ENCODE measurements at places on chromosomes 5 and 9.

DNA sequence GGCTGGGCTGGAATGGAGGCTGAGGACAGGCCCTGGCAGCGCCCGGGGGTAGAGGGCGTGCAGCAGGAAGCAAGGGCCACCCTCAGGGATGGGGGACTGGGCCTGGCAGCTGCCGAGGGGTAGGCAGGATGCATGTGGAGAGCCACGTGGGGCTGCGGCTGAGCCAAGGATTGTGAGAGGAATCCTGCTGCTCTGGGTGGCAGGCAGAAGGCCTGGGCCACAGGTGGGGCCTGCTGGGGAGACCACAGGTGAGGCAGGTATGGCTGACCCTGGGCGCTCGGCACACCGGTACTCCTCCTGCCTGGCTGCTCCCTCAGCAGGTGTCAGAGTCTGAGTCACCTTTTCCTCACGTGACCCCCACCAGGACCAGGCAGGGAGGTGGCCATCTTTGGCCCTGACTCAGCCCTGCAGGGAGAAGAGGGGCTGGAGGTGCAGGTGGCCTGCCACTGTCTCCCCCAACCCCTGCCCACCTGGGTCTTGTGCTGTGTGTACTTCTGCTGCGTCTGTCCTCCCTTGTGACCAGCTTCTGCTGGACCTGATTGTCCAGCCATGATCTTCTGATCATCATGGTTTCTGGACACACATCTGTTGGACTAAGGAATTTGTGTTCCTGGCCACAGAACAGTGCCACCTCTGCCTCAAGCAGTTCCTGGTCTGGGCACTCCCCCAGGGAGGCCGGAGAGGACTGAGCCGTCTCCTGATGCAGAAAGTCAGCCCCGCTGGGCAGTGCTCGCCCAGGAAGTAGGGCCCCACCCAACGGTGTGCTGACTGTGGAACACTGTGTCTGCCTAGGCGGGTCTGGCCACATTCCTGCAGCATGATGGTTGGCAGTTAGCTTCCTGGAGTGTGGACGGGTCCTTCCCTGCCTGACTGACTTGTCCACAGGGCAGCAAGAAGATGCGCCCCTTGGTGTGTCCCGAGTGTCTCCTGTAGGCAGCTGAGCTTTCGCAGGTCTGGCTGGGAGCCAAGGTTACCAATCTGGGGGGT lies 6.4 kb downstream of the ARRDC1 start:
- no peak for DNase-seq

- no peak for DNase-seq
Measured at GRCh38 chr9:113369855-113370140, 7.0 kb downstream of the HDHD3 start.

DNA sequence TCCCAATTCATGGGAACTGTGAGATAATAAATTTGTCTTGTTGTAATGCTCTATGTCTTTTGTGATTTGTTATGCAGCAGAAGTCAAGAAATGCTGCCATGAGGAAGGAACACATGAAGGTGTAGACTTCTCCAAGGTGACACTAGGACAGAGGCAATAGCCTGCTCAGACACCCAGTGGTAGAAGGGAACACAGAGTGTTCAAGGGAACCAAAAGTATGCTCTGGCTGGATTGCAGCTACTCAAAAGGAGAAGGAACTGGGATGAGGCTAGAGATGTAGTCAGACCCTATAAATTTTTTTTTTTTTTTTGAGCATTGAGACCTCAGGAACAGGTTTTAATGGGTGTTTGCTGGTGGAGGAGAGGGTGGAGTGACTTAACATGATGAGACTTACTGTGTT lies 232.5 kb downstream of the PARP8 start:
- DNase-seq, result no peak

DNA sequence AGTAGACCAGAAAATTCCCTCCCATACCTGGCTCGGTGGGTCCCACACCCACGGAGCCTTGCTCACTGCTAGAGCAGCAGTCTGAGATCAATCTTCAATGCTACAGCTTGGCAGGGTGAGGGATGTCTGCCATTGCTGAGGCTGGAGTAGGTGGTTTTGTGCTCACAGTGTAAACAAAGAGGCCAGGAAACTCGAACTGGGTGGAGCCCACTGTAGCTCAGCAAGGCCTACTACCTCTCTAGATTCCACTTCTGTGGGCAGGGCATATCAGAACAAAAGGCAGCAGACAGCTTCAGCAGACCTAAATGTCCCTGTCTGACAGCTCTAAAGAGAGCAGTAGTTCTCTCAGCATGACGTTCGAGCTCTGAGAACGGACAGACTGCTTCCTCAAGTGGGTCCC lies 5.6 kb upstream of the GZMA start:
- DNase-seq, result no peak

GRCh38 chr9:110126986-110127864 lies 80.7 kb downstream of the C9orf152 start:
- DNase-seq, result peak; percentile 86

DNA sequence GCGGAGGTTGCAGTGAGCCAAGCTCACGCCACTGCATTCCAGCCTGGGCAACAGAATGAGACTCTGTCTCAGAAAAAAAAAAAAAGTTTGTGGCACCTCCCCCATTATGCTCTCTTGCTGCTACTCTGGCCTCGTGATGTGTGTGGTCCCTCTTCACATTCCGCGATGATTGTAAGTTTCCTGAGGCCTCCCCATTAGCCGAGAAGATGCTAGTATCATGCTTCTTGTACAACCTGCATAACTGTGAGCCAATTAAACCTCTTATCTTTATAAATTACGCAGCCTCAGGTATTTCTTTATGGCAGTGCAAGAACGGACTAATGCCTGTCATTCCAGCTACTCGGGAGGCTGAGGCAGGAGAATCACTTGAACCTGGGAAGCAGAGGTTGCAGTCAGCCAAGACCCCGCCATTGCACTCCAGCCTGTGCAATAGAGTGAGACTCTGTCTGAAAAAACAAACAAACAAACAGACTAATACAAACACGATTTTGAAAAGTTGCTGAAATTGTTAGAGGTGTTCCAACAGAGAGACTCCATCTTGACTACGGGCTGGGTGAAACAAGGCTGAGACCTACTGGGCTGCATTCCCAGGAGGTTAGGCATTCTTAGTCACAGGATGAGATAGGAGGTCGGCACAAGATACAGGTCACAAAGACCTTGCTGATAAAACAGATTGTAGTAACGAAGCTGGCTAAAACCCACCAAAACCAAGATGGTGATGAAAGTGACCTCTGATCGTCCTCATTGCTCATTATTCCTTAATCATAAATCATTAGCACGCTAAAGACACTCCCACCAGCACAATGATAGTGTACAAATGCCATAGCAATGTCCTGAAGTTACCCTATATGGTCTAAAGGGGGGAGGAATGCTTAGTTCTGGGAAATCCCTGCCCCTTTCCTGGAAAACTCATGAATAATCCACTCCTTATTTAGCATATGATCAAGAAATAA lies 8.3 kb upstream of the AFF4 start:
- DNase-seq, result no peak

- no peak for DNase-seq
Measured at GRCh38 chr5:178547753-178548415, 42.3 kb downstream of the COL23A1 start.

DNA sequence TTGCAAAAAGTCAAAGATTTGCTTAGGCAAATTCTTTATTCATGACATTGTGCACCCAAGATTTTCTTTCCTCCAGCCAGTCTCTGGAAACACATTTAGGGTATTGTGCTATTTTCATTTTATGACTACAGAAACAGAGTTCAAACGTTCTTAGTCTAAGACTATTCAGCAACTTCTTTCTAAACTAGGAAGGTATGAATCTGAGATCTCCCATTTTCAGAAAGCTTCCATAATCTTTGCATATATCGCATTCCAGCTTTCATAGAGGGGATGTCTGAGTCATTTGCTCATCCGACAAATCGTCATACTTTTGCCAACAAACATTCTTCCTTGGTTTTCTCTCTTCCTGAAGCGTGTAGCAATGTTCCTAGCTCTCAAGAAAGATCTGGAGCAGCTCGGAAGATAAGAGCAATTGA lies 1.6 kb upstream of the PAPPA start:
- DNase-seq, result no peak

DNA sequence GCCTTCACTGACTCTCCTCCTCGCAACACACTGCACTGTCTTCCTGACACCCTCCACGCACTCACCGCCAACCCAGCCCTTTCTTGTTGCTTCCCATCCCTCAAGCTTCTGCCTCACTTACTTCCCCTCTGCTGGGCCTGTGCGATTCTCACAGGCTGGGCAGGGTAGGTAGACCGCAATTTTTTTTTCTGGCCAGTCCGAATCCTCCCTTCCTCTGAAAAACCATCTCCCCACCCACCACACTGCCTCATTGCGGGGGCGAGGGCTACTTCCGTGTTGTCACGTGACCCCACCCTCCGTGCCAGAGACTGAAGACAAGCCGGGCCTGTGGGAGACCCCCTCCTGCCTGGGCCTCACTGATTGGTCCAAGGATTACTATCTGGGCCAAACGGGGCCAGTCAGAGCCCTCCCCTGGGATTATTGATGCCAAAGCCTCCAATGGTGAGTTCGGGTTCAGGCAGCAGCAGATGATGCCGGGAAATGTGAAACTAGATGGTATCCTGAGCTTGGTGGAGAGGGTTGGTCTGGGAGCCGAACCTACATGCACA lies 73.1 kb downstream of the STK10 start:
- peak; percentile 70 for DNase-seq

- no peak for DNase-seq
Measured at GRCh38 chr5:93054424-93055163, 526.4 kb downstream of the NR2F1-AS1 start.

DNA sequence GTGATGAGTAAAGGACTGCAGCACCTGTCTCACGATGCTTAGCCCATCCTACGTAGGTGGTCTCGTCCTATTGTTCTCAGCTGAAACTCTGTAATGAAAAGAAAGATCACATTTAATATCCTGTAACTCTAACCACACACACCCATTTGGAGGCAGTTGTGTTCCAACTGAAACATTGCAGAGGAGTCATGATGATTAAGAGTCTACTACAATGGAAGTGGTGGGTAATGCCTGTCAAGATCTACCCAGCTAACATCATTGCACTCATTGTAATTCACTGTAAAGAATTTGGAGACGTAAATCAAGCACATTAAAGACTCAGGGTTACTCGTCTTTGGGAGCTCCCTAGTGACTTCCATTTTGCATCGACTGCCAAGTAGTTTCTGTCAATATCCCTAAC lies 106.0 kb upstream of the PTPN3 start:
- no peak for DNase-seq

DNA sequence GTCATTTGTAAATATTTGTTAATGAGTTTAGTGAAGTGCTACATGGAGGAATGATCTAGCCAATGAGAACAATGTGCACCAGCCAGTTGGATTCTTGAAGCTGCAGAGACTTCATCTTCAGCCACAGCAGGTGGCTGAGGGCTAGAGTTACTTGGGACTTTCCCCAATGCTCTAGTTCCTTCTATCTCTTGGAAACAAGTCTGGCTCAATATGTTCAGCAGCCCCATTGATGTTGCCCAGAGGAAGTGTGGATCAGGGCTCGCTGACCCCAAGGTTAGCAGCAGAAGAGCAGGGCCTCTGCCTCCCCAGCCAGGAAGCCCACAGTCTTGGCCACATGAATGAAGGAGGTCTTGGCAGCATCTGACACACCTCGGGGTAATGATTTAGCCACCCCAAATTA lies 117.5 kb downstream of the SLC1A3 start:
- DNase-seq, result no peak

DNA sequence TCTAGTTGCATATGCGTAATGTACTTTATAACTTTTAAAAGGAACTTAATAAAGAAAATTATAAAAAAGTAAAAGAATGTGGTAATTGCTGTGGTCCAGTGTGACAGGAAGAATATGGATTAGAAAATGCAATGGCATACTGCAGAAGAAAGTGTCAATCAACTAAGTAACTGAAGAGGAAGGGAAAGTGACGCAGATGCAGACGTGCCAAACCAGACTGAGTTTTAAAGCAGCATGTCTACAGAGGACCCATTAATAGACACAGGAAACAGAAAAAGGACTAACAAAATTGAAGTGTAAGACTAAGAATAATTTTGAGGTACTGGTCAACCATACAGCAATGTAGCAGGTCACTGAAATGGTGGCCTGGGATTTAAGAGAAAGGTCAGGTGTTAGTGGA lies 73.3 kb downstream of the DPYSL3 start:
- no peak for DNase-seq

DNA sequence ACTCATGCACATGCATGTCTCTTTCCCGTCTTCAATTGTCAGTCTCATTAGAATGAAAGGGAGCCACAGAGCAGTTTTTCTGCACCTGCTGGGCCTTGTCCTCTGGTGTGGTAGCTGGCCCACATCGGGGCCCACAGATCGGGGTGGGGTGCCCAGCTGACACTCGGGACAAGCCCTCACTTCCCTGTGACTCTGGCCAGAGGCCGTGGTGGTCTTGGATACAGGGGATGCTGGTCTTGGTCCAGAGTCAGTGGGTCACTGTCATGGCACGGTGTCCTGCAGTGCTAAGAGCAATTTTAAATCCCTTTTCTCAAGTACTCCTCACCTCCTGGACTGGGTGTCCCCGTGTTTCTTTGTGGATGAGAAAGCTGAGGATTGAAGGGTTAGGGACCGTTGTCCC lies 193.2 kb downstream of the CACNA1B start:
- DNase-seq, result no peak

- DNase-seq, result peak; percentile 84
Measured at GRCh38 chr5:32312197-32312594, 543 bp downstream of the MTMR12 start.

DNA sequence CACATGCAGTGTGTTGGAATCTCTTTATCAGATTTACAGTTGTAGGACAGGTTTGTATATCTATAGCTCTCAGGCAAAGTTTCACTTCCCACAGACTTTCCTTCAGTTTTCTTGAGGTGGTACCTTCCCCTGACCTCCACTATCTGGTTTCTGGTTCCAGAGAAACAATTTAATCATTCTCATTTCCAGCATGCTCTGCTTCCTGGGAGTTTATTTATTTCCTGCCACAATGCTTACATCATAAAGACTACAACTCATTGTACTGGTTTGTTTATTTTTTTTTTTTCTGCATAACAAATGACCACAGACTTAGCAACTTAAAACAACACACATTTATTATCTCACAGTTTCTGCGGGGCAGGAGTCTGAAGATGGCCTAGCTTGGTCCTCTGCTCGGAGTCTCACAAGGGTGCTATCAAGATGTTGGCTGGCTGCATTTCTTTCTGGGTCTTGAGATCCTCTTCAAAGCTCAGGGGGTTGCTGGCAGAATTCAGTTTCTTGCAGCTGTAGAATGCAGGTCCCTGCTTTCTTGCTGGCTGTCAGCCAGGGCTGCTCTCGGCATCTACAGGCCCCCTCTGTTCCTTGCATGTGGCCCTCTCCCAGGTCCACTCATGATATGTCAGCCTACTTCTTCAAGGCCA lies 247.7 kb downstream of the ENC1 start:
- DNase-seq, result no peak

GRCh38 chr5:134792286-134792685 lies 33.7 kb downstream of the DDX46 start:
- DNase-seq, result no peak

All from Right ventricle myocardium superior (tissue), 1 donor.